Type B pancreatic cell (in vitro differentiated cells): ENCODE measurements at places on chromosomes 16 and 17. TPM values are rescaled to one million over a fixed set of nuclear protein-coding genes. Genes with fewer than 3 reads are reported as not detected.

The DNAH3 gene
- total RNA-seq, result 0.24 TPM in 1 of 2 replicates, not detected in the other

The LHX1 gene
- total RNA-seq, result 1.7 and 2.7 TPM in 2 replicates

The NAGS gene
- 1.9 and 2.1 TPM in 2 replicates for total RNA-seq

The PYCARD gene
- 8.2 and 14.5 TPM in 2 replicates for total RNA-seq

The DHX58 gene
- 0.72 and 1.3 TPM in 2 replicates for total RNA-seq

The RNU2-1 gene
- 3,940 and 6,478 TPM in 2 replicates for total RNA-seq

The HIRIP3 gene
- total RNA-seq, result 13.7 and 20.9 TPM in 2 replicates
